ENCODE measurements at places on chromosomes 6 and 20. TPM values are rescaled to one million over a fixed set of nuclear protein-coding genes. Genes with fewer than 3 reads are reported as not detected.
A peak's percentile ranks its signal among the peaks of the same experiment; 100 is the strongest.

DNA sequence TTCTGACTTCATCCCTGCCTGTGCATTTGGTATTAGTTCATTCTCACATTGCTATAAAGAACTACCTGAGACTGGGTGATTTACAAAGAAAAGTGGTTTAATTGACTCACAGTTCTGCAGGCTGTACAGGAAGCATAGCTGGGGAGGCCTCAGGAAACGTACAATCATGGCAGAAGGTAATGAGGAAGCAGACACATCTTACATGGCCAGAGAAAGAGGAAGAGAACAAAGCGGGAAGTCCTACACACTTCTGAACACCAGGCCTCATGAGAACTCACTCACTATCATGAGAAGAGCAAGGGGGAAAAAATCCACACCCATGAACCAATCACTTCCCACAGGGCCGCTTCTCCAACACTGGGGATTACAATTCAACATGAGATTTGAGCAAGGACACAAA, 303.9 kb downstream of the CBLN4 start:
- no peak for DNase-seq

- no peak for DNase-seq
These were observed 297.7 kb upstream of the MAN1A1 start for GRCh38 chr6:119647309-119647708.

DNA sequence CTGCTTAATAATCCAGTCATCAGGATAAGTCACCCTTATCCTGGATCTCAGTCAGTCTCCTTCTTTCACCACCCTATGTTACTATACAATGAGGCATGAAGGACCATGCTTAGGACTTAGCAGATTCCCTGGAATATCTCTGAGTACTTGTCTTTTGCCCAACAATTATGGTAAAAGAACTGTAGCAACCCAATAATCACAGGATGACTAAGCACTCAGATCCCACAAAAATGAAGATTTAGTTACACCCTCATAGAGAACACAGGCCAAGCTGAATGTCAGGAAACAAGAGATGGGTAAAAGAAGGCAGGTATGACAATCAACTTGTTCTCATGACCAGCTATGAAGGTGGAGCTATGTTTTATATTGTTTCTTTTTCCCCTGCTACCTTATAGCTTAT, 91.4 kb downstream of the EDN1 start:
- no peak for DNase-seq

The ABHD16A gene
- total RNA-seq: 30.1 TPM

DNA sequence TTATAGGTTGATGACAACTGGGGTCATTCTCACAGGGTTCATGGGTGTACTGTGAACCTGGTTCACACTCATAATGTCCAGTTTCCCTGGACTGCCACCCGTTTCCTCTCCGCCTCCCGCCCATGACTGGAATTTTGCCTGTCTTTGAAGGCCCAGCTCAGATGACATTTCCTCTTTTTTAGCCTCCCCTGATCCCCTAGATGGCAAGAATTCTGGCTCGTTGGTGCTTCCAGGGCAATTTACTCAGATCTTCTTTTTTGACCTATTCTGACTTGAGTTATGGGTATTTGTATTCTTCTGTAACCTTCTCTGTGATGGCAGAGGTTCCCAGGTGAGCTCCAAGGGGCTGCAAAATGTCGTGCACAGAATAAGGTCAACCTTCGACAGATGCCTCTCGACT, 5.7 kb upstream of the CITED2 start:
- no peak for DNase-seq

The WFDC12 gene
- not detected for total RNA-seq

GRCh38 chr6:162562041-162562440, 165.5 kb downstream of the PRKN start:
- DNase-seq: no peak

The ACTL10 gene
- 0.71 TPM for total RNA-seq

DNA sequence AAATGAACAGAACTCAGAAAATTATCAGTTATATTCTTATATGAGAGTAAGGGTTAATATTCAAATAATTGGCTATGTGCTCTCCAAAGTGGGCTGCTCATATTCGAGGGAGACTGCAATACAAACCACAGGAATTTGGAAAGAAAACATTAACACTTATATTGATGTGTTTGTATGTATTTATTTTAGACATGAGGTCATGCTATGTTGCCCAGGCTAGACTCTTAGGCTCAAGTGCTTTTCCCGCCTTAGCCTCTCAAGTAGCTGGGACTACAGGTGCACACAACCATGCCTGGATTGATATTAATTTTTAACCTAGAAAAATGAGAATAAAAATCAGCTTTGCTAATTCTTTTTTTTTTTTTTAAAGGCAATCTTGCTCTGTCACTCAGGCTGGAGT, 35.0 kb downstream of the BTBD9 start:
- no peak for DNase-seq

The HLA-DOB gene
- 0.20 TPM for total RNA-seq

The WTAP gene
- total RNA-seq: 61.0 TPM

The CHRNA4 gene
- 0.38 TPM for total RNA-seq

DNA sequence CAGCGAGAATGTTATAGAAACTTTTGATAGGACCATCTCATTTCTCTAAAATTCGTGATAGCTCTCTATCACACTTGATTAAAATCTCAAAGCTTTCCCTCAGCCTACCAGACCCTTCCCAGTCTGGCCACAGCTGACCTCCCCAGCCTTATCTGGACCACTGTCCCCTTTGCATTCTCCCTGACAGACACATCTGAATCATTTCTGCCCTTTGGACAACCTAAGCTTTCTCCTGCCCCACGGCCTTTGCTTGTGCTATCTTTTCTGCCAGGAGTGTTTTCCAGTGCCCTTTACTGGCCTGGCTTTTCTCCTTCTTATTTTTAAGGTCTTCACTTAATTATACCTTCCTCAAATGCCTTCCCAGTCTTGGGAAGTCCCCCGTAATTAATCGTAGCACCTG, 136.0 kb upstream of the RNF24 start:
- no peak for DNase-seq

DNA sequence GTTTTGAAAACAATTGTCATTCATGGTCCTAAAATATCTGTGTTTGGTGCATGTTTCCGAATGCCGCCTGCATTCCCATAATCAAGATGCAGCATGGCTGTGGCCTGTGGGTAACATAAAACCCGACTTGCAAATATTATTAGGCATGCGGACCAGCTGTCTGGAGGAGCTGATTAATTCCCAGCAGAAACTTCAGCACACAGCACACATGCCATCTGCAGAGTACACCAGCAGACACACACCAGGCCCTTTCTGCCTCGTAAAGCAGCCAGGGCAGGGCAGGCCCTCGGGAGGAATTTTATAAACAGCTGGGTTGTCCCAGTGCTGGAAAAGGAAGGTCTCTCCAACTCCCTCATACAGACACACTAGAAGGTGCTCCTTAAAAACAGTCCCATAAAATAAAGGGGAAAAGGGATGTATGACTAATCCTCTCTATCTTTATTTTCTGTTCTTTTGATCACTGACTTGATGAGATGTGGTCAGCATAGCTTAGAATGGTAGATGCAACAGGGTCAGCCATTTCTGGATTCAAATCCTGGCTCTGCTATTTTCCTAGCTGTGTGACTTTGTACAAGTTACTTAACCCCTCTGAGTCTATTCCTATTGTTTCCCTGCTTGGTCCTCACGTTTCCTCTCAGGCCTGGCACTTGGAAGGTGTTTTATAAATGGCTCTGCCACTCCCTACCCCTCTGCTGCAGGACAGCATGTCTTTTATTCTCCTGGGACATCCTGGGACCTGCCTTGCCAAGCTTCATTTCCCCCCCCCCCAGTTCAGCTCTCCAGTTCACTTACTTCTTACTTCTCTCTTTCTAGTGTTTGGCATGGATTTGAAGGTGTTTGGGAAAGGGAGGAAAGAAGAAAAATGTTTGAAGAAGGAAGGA, 85.9 kb upstream of the TRAF3IP2 start:
- DNase-seq: peak; percentile 47

- no peak for DNase-seq
These were observed 8.4 kb upstream of the CBFA2T2 start for GRCh38 chr20:33481431-33481941.

GRCh38 chr6:167840526-167841179, 13.9 kb downstream of the AFDN start:
- DNase-seq: no peak

The PNPLA1 gene
- total RNA-seq: not detected

- DNase-seq: no peak
These were observed 36.4 kb upstream of the FAM83B start for GRCh38 chr6:54810147-54810546.

DNA sequence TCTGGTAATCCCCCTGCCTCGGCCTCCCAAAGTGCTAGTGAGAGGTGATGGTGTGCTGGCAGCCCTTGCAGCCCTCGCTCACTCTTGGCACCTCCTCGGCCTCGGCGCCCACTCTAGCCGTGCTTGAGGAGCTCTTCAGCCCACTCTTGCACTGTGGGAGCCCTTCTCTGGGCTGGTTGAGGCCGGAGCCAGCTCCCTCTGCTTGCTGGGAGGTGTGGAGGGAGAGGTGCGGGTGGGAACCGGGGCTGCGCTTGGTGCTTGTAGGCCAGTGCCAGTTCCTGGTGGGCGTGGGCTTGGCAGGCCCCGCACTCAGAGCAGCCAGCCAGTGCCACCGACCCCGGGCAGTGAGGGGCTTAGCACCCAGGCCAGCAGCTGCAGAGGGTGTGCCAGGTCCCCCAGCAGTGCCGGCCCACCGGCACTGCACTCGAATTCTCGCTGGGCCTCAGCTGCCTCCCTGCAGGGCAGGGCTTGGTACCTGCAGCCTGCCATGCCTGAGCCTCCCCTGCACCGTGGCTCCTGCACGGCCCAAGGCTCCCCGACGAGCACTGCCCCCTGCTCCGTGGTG, 189.0 kb upstream of the ASCC3 start:
- DNase-seq: peak; percentile 31

- DNase-seq: no peak
These were observed 99.3 kb downstream of the LRRC1 start for GRCh38 chr6:53894091-53894490.

- no peak for DNase-seq
These were observed 80.5 kb upstream of the IFNGR1 start for GRCh38 chr6:137299681-137300080.

The BPIFB4 gene
- not detected for total RNA-seq

DNA sequence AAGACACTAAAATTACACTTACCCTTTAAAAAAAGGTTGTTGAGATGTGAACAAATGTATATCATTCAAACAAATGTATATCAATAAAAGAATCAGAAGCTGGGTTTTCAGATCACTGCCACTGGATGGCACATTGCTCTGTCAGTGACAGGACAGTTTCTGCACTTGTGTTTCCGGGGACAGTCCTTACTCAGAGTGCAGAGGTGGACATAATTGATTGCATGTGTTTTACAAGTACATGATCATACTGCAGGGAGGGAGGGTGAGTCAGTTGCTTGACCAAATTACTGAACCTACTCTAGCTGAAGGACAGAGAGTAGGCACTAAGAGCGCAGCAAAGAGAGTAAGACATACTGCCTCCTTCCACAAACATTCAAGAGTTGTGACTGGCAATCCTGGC, 302.3 kb downstream of the TENT5A start:
- DNase-seq: no peak

The NDRG3 gene
- 38.4 TPM for total RNA-seq

- no peak for DNase-seq
These were observed 683.0 kb upstream of the ADGRB3 start for GRCh38 chr6:67952121-67952520.

- DNase-seq: peak; percentile 95
These were observed 226.2 kb downstream of the TTLL2 start for GRCh38 chr6:167550941-167551627.

GRCh38 chr6:169849396-169849795, 98.0 kb downstream of the ERMARD start:
- DNase-seq: no peak

The AKIRIN2 gene
- 38.3 TPM for total RNA-seq

The CRIP3 gene
- total RNA-seq: 2.2 TPM

The TOMM6 gene
- 128 TPM for total RNA-seq

GRCh38 chr6:129903082-129903481, 42.0 kb upstream of the TMEM244 start:
- DNase-seq: no peak

DNA sequence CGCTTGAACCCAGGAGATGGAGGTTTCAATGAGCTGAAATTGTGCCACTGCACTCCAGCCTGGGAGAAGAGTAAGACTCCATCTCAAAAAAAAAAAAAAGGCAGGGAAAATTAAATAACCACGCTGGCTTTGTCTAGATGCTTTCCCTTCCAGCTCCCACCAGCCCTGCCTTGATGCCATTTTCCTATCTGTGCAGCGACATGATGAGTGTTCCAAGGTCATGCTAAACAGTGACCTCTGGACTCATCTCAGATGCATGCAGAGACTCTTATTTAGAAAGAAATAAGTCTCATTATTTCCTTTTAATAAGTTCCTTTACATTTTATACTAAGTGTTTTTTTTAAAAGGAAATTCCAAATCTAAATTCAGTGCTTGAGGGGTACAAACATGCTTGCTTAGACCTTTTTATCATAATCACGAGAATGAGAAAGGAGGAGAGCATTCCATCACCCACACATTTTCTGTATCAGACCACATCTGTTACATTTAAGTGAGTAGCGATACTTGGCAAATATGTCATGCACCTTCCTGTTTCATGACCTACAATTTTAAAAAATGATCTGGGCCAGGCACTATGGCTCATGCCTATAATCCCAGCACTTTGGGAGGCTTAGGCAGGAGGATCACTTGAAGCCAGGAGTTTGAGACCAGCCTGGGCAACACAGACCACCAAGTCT, 101.1 kb upstream of the RREB1 start:
- DNase-seq: no peak

GRCh38 chr6:148724428-148724827, 22.4 kb upstream of the UST start:
- DNase-seq: no peak

The TRIM31 gene
- not detected for total RNA-seq

- DNase-seq: no peak
These were observed 627.9 kb downstream of the PRKN start for GRCh38 chr6:162099685-162100084.

- peak; percentile 43 for DNase-seq
These were observed 55.8 kb downstream of the CDH4 start for GRCh38 chr20:61307686-61308476.

- no peak for DNase-seq
These were observed 8.1 kb downstream of the FYN start for GRCh38 chr6:111865049-111865585.

Data from right cardiac atrium (tissue), 5 donors.